ENCODE measurements at places on chromosomes 5 and 9.

DNA sequence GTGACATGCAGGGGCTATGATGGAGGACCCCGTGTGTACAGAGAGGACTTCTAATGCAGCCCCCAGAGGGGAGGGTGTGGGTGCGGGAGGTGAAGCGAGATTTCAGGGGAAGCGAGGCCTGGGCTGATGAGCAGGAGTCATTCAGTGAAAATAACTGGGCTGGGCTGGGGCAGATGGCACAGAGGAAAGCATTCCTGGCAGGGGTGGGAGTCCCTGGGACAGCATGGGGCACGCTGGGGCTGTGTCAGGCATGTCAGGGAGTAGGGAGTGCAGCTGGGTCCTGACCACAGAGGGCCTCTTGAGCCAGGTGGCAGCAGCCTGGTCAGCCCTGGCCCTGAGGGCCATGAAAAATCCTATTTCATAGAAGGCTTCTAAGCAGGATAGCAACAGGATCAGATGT, 36.6 kb downstream of the COL15A1 start:
- no peak for DNase-seq

DNA sequence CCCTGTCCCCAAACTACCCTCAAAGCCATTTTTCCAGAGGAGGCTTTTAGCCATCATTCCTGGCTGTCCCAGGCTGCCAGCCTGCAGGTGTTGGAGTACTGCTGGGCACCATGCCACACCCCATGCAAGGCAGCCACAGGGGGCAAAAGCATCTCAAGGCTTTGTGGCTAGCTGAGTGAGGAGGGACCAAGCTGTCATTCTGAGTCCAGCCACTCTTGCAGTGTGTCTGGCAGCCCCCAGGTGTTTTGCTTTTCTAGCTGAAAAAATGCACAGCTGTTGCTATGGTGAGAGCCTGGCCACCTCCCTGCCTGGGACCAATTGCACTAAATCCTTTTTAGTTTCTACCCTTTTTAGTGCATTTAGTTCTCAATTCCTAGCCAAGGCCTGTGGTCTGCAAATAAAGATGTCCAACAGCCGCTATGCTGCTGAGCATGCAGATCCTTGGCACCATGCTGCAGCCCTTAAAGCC, 50.4 kb upstream of the PTGS1 start:
- DNase-seq = no peak

DNA sequence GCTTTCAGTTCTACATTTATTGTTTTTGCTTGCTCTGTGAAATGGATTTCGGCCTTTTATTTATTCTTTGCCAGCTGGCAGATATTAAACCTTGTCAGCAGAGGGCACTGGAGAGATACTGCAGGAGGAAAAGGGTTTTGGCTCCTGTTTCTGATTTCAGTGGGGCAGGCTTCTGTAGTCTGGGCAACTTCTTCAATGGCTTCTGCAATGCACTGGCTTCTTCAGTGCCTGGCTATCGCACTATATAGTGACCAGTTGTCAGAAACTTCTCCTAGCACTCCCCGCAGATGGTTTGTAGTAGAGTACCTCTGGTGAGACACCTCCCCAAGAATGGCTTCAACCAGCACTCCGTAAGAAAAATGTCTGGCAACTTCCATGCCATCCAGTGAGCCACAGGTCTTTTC, 3.2 kb upstream of the NFX1 start:
- DNase-seq = no peak

- DNase-seq = no peak
Measured at GRCh38 chr9:75938946-75939345, 48.5 kb downstream of the PCSK5 start.

- no peak for DNase-seq
Measured at GRCh38 chr5:75050415-75050814, 1.9 kb downstream of the GCNT4 start.

DNA sequence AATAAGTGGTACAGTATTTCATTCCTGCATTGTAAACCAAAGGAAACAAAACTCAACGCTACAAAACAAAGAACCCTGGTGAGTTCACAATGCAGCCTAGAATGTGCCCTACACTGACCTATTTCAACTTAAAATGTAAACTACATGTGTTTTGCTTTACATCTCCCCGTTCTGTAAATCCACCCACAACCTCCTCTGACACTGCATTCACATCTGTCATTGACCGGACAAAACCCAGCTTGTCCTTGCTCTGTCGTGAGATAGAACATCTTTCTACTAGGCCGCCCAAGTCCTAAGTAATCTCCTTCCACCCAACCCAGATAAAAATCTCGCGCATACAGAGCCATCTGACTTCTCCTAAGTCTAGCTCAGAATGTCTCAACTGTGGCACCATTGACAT, 6.1 kb upstream of the VLDLR start:
- no peak for DNase-seq

GRCh38 chr5:59186623-59187022, 603.7 kb downstream of the RAB3C start:
- no peak for DNase-seq

DNA sequence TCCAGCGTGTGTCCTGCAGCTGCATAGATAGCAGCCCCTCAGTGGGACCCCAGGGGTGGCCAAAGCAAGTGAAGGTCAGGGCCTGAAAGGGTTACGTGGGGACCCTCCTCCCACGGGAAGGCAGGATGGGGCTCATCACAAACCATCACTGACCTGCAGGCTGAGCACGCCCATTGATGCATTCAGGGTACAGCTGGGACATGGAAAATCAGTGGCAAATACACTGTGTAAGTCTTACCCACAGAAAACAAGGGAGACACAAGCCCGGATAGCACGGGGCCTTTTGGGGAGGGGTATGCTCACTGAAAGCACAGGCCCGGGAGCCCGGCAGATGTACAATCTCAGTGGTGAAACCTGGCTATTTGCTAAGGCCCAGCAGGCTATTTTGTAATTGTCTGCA, 49.1 kb downstream of the SEMA4D start:
- DNase-seq = no peak

- DNase-seq = no peak
Measured at GRCh38 chr5:180026320-180026719, 45.2 kb downstream of the RNF130 start.

DNA sequence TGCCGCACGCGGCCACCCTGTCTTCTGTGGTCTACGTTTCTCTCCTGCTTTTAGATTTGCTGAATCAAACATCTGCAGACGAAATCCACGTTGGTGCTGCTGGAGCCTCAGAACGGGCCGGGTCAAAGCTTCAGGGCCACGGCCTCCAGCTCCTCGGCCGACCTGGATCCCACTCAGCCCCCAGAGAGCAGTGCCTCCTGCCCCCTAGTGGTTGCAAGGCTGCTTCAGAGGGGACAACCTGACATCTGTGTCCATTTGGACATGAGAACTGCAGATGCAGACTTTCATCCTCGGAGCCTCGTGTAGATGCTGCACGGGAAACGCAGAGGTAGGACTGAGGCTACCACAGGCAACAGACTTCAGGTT, 23.0 kb upstream of the SLC6A3 start:
- no peak for DNase-seq

DNA sequence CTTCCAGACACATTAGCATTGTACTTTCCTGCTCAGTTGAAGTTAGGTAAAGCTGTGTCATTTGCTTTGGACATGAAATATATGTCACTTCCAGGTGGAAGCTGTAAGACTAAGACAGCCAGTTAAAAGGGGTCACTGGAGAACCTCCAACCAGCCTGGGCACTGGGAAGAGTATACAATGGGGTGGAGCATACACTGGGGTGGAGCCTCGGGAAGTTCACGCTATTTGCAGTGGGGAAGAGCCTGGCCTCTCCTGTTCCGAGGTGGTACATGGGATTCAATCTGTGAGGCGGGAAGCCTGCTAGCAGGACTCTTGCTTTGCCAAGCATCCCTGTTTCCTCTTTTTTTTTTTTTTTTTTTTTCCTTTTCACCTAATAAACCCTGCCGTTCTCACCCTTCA, 145.3 kb downstream of the TTC39B start:
- DNase-seq = no peak

GRCh38 chr5:39519566-39520231, 94.9 kb upstream of the DAB2 start:
- no peak for DNase-seq

DNA sequence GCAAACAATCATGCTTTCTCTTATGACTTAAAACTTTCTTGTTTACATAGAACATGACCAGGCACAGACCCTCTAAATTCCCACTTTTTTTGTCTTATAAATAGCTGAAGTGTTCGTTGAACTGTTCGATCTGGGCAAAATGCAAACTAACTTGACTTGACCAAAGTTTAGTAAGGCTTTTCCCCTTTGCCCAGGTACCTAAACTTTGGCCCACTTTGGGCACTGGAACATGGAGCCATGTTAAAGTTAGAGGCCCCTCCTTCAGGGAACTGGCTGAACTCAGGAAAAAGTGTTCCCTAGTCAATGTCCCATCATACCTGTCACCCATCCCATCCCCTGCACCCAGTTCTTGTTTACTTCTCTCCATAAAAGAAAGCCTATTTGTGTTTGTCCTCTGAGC, 9.4 kb upstream of the AMACR start:
- DNase-seq = no peak

GRCh38 chr9:109619310-109619709, 121.2 kb upstream of the PTPN3 start:
- no peak for DNase-seq

- DNase-seq = no peak
Measured at GRCh38 chr9:13447843-13448422, 168.4 kb upstream of the MPDZ start.

GRCh38 chr9:98318834-98319478, 63.5 kb upstream of the TBC1D2 start:
- no peak for DNase-seq

DNA sequence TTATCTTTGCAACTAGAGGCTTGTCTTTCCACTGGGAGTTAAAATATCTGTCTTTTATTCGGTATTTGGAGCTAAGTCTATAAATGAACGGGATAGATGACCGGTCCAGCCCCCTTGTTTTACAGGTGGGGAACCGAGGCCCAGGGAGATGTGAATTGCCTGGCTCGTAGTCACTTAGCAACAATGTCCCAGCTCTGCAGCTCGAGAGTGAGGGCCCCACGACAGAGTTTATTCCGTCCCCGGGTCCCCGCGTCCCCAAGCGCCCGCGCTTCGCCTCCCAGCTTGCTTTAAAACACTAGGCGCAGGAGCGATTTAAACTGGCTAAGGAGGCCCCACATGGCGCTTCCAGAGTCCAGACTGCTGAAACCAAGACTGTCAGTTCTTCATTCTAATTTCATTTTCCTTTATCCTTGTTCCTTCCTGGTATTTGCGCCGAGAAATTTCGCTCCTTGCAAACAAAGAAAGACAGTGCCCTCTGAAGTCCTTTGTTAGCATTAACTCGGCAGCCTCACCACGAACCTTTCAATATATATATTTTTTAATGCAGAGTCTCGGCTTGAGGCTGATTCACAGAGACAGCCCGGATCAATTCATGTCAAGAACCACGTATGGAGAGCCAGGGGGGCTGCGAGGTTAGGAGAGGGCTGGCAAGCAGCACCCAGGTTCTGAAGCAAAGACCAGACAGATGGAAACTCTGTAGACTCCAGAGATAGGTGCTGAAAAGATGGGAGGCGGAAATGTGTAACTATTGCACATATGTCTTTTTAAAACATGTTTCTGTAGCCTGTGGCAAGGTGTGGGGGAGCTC, 1.4 kb upstream of the ENC1 start:
- DNase-seq = no peak

DNA sequence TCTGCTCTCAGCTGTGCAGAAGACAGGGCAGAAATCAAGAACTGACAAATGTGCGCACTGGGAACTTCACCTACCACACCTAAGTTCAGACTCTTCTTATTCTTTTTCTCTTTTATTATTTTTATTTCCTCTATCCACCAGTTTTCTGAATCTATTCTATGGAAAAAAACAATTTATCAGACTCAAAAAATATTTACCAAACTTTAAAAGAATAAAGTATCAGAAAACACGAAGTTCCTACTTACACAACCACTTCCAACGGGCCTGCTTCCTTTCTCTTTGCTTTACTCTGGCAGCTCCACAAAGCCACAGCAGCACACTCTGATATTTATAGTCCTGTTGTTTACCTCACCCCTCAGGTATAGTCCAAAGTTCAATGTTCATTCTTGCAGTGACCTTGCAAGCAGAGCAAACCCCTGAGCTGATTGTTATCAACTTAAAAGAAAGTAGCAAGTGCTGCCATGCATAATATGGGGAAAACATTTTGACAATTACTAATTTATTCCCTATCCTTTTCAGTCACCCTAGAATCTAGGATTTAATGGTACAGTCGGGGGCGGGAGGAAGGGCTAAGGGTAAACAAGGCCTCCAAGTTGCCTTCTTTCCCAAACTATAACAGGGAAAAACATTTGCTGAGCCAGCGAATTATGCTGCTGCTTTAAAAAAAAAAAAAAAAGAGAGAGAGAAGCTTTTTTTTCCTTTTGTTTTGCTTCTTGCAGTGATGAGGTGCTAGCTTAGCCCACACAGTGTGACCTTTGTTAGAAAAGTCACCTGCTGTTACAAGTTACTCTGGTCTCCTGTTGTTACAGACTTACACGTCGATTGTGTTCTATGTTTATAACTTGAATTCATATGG, at the start of gene SELENOP:
TSS of gene SELENOP (minus strand) at position 302 of the 856 bp plus-strand sequence. CDS start 3,539 bp downstream, outside the sequence.
- no peak for DNase-seq

GRCh38 chr9:4243113-4243512, 56.8 kb downstream of the GLIS3 start:
- DNase-seq = no peak

DNA sequence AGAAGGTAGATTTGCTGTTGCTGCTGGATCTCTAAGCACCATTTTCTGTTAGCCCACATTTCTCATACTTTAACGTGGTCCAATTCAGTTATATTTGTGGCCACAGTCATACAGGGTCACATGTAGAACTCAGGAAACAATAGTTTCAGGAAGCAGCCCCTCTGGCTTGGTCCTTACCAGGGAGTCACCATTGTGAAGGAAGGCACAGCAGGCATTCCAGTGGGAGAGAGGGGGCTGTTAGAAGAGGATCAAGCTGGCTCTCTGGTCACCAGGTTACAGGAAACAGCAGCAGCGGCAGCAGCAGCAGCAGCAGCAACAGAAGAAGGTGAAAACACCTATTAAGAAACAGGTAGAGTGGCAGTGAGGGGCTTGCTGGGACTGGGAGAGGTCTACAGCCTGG, 14.5 kb downstream of the C9orf43 start:
- DNase-seq = no peak

GRCh38 chr5:31364881-31365636, 166.8 kb downstream of the DROSHA start:
- no peak for DNase-seq

DNA sequence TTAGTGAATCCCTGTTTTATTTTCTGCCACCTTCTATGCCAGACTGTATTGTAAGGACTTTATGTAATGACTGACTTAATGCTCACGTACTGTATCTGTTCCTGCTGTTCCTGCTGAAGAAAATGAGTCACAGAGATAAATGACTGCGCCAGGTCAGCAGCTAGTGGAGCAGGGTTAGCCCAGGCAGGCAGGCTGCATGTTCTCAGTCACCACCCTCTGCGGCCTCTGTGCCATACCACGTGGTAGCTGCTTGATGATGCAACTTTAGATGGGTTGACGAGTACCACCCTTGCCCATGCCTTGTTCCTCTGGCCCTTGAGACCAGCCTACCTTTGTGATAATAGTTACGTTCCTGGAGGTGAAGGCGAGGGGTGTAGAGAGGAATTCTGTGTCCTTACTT, 161.9 kb downstream of the TRIO start:
- no peak for DNase-seq

DNA sequence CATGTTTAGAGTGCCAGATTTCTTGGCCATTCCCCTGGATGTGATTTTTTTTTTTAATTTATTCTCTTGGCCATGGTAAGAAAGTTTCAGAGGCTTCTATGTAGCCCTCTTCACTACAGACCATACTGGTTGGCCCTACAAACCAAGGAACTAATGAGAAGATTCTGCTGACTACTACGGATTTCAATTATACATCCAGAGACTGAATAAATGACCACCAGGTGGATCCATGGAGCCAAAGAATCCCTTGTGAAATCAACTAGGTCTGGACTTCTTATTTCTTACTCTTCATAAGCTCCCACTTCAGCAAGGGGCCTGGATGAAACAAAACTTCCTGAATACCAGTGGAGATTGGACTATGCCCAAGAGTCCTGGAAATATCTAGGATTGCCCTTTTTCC, 27.6 kb downstream of the ZNF622 start:
- no peak for DNase-seq

Measured in activated T-helper 1 cell treated with anti-CD3 and anti-CD28 coated beads, Interleukin-2, amount 50 U/mL, for 16 hours (primary cell).